Esophagus mucosa (tissue), 1 donor: ENCODE measurements at places on chromosomes 11 and 22. TPM values are rescaled to one million over a fixed set of nuclear protein-coding genes. Genes with fewer than 3 reads are reported as not detected.

DNA sequence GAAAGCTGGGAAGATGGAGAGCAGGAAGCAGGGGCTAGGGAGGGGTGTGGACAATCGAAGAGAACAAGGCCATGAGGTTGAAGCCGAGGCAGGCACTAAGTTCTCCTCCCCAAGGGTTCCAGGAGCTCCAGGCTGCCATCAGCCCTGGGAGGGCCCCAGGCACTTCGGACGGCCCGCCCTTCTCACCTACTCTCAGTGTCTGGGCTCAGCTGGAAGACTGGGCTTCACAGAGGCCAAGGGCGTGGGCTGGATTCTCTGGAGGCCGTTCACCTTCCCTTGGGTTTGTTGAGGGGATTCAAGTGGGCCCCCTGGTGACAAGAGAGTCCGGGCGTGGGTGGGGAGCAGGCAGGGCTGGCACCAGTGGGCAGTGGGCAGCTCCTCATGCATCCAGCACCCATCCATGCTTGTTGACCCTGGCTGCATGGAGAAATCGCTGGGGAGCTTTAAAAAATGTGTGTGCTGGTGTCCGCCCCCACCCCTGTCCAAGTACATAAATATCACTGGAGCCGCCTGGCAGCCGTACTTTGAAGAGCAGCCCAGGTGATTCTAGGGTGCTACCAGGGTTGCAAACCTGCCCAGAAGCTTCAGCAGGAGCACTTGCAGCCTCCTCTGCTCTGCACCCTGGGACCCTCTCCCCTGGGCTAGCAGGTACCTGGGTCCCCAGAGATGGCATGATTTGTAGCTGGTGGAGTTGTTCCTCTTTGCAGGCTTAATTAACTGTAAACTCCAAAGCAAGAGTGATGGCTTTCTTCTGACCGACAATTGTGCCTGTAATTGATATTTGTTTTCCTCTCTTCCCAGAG is 74.3 kb downstream of the RTL6 start:
- ATAC-seq: no peak

Gene ARHGAP32
- 57.2 TPM for total RNA-seq

- ATAC-seq: peak; percentile 75
Measured at GRCh38 chr11:20131788-20132666, 28.2 kb downstream of the DBX1 start.

Gene ARHGEF17
- total RNA-seq: 5.4 TPM

- ATAC-seq: peak; percentile 62
Measured at GRCh38 chr22:28034760-28035401, 115.8 kb upstream of the PITPNB start.

Gene LRRC55
- 0.08 TPM for total RNA-seq

GRCh38 chr11:42412590-42412989 is 899.2 kb upstream of the API5 start:
- ATAC-seq: no peak

DNA sequence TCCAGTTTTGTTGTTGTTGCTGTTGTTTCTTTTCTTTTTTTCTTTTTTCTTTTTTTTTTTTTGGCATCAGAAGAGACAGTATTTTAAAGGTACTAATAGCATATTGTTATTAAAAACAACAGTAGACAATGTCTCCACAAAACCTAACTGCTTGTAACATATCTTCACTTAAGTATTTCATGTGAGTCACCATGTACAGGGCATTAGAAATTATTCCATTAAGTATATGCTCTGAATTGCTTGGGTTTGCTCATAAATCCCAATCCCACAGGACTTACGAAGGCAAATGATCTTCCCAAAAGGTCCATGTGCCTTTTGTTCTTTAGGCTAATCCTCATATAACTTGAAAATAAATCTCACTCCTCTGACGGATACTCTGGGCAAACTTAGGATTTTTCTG is 35.9 kb downstream of the MAP6 start:
- ATAC-seq: no peak

Gene APOL2
- total RNA-seq: 10.8 TPM

DNA sequence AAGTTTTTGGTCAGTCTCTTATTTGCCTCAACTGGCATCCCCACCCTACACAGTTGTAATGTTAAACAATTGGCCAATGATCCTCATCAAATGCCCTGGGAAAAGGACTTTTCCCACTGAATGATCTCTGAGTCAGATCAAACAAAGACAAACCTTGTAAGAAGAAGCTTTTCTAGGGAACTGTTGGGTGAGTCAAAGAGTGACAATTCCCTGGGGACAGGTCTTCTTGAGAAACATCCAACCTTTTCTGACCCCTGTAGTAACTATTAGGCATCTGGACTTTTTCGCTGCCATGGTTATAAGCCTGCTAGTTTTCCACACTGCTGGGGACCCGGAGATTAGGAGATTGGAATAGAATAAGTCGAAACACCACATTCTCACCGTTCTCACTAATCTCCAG is 789.8 kb upstream of the API5 start:
- no peak for ATAC-seq

DNA sequence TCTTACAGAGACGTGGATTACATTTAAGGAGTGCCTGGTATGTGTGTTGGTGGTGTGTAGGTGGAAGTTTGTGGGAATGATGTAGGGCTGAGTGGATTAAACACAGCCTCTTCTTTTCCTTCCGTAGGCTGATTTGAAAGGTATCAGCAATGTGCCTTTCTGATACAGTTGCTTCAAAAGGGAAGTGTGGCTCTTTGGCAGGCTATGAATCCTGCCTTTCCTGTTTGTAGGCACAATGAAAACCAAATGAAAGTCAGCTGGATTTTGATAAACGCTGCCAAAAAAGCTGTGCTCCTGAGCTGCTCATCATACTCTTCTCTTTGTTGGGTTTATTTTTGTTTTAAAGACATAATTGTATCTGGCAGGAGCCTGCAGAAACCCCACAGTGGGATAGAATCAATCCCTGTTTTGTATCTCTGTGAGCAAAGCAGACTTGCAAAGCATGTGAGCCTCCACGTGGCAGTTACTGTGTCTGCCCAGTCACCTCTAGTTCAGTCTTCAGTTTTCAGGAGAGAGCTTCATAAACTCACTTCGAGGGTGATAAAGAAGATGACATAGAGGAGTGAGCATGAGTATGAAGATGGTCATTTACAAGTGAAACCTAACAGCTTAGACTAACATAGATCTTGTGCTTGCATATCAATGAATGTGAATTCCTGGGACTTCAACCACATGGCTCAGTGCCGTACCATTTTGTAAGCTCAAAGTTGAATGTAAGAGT is 655.7 kb upstream of the KIRREL3 start:
- no peak for ATAC-seq

Gene APOC3
- 0.52 TPM for total RNA-seq

GRCh38 chr11:76667856-76668255 is 2.7 kb downstream of the LRRC32 start:
- ATAC-seq: no peak

Gene NXPE2
- total RNA-seq: not detected
